ENCODE measurements at places on chromosomes 6 and 20.
A peak's percentile ranks its signal among the peaks of the same experiment; 100 is the strongest.

DNA sequence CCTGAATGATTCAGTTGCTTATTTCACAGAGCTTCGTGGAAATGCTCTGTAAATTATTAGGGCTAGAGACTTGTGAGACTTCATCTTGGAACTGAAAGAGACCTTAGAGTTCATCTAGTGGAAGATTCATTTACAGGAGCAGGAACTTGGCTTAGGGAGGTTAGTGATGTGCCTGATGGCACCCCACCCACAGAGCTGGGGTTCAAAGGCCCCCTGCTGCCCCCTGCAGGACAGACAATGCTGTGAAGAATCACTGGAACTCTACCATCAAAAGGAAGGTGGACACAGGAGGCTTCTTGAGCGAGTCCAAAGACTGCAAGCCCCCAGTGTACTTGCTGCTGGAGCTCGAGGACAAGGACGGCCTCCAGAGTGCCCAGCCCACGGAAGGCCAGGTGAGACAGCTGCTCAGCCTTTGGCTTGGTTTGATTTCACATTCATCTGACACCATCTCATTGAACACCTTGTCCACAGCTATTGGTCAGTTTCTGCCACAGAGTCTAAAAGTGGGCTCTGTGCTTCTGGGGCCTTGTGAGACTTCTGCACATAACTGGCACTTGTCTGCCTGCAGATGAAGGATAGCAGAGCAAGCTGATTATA lies 25.1 kb downstream of the MYBL2 start:
- DNase-seq: peak; percentile 45

GRCh38 chr6:76220805-76221204 lies 148.3 kb upstream of the IMPG1 start:
- DNase-seq: no peak

DNA sequence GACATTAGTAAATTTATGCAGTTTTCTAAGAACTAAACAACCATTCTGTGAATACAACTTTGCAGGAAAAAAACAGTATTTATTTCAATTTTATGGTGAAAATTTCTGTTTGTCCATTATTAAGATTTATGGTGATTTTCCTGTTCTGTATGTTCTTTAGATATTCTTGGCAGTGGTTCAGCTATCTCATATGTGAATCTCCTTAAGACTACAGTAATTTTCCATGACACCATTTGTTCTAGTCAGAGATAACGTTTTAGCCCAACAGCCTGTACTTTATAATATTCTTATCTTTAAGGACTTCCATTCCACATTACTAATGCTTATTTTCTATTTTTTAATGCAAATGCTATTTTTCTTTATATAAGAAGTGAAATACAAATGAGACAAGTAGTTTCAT lies 504.0 kb downstream of the RFPL4B start:
- no peak for DNase-seq

DNA sequence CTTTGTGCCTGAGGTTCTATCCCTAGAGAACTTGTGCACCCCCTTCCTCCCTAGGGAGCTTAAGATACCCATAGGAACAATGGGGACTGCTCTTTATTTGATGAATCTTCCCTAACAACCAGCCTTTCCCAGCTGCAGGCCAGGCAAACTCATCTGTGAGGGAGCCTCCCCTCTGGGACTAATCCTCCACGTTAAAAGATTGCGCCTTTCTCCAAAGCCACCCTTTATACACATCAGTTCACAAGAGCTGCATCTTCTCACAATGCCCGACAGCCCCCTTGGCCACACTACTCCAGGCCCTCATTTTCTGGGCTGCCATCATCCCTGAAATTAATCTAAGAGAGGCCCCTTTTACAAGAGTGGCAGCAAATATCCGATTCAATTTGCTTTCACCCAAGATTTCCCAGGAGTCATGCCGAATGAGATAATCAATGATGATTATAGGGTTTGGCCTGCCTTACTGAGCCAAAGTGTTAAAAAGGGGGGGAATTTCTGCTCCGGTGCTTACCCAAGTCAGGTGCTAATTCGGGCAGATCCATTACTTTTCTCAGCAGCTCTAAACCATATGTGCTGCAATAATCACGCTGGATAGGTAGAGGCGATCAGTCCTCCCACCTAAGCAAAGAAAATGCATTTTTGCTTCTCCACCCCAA lies 336.5 kb downstream of the KIF16B start:
- DNase-seq: no peak

DNA sequence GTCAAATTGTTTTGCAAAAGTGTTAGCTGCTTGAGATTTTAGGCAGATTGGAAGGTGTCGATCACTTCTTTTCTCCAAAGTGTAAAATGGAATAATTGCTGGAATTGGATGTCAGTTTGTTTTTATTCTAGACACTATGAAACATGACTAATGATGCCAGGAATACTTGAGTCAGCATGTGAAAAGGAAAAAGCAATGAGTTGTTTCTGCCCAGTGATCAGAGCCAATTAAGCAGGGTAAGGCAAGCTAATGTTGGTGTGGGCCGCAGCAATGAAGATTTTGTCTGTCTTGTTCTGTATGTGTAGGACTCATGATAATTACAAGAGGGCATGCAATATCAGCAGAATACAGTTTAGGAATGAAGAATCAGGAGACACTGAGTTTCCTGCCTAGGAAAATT lies 110.3 kb downstream of the CARMIL1 start:
- DNase-seq: no peak

GRCh38 chr6:13487122-13488014 lies at the start of gene GFOD1:
Gene GFOD1, minus strand, starts transcription at chr6:13487600. Its CDS starts 710 bp downstream, at chr6:13486890.
- DNase-seq: peak; percentile 69

DNA sequence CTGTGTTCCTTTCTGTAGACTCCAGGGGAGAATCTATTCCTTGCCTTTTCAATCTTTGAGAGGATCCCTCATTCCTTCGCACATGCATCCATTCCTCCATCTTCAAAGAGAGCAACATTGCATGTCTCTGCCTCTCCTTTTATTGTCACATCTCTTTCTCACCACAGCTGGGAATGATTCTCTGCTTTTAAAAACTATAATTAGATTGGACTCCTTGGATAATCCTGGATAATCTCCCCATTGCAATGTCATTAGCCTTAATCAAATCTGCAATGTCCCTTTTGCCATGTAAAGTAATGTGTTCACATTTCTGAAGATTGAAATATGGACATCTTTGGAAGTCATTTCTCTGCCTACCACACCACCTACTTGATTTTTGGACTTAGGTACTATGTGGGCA lies 750.1 kb downstream of the COL12A1 start:
- DNase-seq: no peak

DNA sequence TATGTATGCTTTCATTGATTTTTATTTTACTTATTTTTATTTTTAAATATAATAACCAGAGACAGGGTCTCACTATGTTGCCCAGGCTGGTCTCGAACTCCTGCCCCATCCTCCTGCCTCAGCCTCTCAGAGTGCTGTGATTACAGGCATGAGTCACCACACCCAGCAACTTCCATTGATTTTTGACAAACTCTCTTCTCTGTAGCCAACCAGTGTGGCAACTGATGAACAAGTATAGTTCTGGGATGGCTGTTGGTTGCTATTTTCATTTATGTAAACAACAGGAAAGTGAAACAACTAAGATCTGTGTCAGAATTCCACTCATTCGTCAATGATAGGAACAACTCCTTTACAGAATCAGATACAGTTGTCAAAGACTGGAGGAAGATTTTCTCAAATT lies 356.7 kb upstream of the JARID2 start:
- no peak for DNase-seq

GRCh38 chr6:135633573-135633972 lies 136.0 kb upstream of the AHI1 start:
- DNase-seq: no peak

DNA sequence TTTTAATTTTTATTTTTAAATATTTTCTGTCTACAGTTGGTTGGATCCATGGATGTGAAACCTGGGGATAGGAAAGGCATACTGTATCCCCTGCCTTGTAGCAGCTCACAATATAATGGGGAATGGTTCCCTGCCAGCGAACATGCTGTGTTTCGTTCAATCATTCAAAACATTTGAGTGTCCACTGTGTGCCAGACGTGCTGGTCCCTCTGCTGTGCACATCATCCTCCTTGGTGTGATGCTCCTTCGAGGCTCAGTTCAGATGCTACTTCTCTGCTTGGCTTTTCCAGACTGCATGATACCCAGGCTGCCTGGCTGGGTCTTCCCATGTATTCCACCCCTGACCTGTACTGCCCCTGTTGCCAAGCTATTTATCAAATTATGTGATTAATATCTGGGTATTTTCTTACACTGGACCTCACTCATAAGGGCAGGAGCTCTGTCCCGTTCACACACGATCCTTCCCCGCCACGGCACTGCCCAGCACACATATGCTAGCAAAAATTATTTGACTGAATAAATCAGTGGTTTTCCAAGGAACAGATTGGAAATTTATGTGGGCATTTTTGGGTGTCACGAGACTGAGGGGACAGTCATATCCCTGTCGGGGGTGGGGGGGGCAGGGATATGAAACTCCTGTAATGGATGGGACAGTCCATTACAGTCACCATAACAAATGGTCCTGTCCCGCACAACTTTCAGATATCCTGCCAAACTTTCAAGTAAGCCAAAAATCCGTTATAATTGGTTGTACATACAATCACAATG lies 4.9 kb downstream of the SDCBP2 start:
- DNase-seq: no peak

- no peak for DNase-seq
Measured at GRCh38 chr20:43210901-43211300, 21.2 kb upstream of the PTPRT start.

DNA sequence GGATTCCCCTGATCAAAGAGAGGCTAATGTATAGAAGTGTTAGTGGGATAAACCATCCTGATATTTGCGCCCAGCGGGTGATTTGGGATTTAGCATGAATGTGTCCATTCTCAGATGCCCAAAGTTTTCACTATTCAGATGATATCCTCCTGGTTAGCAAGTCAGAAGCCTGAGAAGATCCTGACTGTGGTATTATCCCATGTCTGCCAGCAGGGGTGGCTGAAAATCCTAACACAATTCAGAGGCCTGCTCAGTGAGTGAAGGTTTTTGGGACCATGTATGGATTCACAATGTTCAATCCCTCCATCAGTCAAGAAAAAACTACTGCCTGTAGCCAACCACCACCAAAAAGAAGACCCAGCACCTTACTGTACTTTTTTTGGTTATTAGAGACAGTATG lies 34.1 kb upstream of the SPACA1 start:
- no peak for DNase-seq

GRCh38 chr6:19394687-19395086 lies 442.5 kb upstream of the ID4 start:
- DNase-seq: no peak

GRCh38 chr20:33796907-33797544 lies 14.1 kb upstream of the CHMP4B start:
- no peak for DNase-seq

- DNase-seq: no peak
Measured at GRCh38 chr6:158836625-158837311, 17.6 kb upstream of the EZR start.

Measured in stimulated activated CD4-positive, alpha-beta T cell treated with anti-CD3 and anti-CD28 coated beads, Interleukin-12 subunit alpha, Interleukin-12 subunit beta, amount 100 ng/mL, for 48 hours (primary cell).